ENCODE measurements at places on chromosomes 13 and 19.

DNA sequence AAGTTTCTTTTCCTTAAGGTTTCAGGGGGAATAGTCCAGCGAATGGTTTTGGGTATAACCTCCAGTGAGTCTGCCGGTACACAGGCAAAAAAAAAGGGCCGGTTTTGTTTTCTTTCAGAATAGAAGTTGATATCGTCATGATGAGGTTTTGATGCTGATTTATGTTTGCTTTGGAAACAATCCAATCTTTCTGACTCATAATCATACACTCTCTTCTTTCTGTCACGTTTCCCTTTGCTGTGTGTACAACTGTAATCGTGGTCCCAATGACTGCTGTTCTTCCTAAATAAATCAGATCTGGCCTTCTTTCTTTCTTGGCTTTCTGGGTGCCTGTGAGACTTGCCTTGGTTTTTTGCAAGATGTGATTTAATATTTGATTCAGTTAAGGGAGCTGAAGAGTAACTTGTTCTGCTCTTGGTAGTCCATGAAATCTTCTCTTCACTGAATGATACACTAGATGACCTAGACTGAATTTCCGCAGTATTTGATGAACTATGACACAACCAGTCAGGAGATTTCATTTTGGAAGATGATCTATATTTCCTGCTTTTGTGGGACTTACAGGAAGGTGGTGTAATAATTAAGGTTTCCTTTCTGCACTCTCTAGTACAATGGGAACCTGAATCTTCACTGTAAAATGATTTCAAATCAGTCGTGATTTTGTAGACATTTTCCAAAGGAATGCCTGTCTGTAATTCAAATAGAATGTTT lies 34.9 kb upstream of the METTL21C start:
- H3K4me3 ChIP-seq: no peak overlapping the region
- no peak overlapping the region for H3K27ac ChIP-seq
- no peaks in the 10 kb centered on the region for H3K36me3 ChIP-seq
- no peaks in the 10 kb centered on the region for H3K4me1 ChIP-seq

DNA sequence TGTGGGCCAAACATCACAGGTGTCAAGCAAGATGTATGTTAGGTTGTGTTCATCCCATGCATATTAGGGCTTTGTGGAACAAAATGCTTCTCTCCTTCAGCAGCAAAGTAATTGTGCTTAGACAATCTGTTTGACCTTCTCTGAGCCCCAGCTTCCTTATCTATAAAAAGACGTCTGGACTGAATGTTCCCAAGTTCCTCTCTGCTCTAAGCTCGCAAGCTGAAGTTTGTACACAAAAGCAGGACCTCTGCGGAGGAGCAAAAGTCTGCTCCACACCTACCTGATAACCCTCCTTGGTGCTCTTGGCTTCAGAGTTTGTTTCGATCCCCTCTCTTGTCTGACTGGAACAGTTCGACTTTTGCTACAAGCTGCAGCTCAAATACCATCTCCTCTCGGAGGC lies 95.7 kb upstream of the UBL3 start:
- no peaks in the 10 kb centered on the region for H3K27me3 ChIP-seq
- no peaks in the 10 kb centered on the region for H3K36me3 ChIP-seq
- DNase-seq: no peak
- H3K4me3 ChIP-seq: no peak overlapping the region
- no peak overlapping the region for H3K27ac ChIP-seq

- no peaks in the 10 kb centered on the region for H3K36me3 ChIP-seq
- H3K27me3 ChIP-seq: no peaks in the 10 kb centered on the region
- no peak overlapping the region for H3K4me3 ChIP-seq
- no peaks in the 10 kb centered on the region for H3K4me1 ChIP-seq
- no peak overlapping the region for H3K27ac ChIP-seq
These were observed 382.0 kb downstream of the ZNF536 start for GRCh38 chr19:30754162-30754561.

GRCh38 chr13:52751196-52751595 lies 11.6 kb upstream of the CNMD start:
- no peaks in the 10 kb centered on the region for H3K27me3 ChIP-seq
- no peaks in the 10 kb centered on the region for H3K4me1 ChIP-seq
- no peak overlapping the region for H3K4me3 ChIP-seq
- no peak for DNase-seq

DNA sequence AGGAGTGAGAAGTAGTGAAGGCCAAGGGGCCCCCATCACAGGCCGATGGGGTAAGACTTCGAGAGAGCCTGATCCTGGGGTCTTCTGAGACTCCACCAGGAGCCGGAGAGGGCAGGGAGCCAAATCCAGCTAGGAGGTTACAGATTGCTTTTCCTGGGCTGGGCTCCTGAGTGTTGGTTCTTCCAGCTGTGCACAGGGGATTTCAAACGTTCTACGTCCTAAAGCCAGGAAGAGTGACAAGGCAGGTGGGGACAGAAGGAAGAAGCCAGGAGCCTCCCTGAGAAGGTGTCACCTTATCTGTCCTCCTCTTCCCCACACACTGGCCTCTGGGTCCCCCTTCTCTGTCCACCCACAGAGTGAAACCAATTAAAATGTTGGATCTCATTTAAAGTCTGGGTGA lies 16.1 kb upstream of the TPRX2 start:
- H3K27me3 ChIP-seq: no peaks in the 10 kb centered on the region
- no peak overlapping the region for H3K27ac ChIP-seq
- DNase-seq: no peak
- H3K4me1 ChIP-seq: no peaks in the 10 kb centered on the region
